Anterior cingulate cortex (tissue), 58 donors: ENCODE measurements at places on chromosomes 6 and 20.

- no peak for DNase-seq
These were observed 509 bp upstream of the TPD52L2 start for GRCh38 chr20:63864545-63864977.

DNA sequence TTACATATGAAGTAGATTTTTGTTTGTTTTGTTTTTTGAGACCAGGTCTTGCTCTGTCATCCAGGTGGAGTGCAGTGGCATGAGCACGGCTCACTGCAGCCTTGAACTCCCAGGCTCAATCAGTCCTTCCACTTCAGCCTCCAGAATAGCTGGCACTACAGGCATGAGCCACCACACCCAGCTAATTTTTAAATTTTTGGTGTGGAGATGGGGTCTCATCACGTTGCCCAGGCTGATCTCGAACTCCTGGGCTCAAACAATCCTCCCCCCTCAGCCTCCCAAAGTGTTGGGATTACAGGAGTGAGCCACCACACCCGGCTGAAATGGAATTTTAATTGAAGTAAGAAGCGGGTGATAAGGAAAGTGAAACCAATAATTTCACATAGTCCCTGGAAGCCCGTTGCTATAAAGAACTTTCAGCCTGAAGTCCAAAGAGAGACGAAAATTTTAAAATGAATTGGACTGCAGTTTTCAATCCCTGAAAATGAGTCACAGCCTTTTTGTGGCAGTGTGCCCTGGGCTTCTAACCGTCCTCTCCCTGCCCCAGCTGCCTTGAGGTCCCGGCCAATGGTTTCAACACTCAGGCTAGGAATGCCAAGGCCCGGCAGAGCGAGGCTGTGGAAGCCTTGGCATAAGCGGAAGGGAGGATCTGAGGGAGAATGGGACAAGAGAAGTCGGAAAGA, 757 bp downstream of the RAET1E start:
- DNase-seq: no peak

DNA sequence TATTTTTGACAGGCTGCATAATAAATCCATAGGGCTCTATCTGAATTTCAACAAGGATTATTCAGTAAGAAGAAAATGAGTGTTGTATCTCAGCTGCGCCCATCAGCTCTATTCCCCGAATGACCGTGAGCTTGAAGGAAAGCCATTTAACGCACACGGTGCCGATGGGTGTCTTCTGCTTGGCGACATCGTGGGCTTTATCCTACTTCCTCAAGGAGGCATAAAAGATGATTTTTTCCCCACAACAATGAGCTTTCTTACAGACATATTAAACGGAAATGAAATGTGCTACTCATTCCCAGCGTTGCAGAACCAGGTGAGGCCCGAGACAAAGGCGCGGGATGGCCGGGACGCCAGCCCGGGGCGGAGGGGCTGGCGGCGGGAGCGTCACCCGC, 710 bp downstream of the DYNLT1 start:
- DNase-seq: no peak

DNA sequence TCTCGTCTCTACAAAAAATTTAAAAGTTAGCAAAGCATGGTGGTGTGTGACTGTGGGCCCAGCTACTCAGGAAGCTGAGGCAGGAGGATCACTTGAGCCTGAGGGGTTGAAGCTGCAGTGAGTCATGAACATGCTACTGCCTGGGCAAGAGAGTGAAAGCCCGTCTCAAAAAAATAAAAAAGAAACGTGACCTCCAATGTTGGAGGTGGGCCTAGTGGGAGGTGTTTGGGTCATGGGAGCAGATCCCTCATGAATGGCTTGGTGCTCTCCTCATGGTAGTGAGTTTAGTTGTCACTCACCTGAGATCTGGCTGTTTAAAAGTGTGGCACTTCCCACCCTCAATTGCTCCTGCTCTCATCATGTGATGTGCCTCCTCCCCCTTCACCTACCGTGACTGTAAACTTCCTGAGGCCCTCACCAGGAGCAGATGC, 24.3 kb downstream of the RBL1 start:
- DNase-seq: no peak

DNA sequence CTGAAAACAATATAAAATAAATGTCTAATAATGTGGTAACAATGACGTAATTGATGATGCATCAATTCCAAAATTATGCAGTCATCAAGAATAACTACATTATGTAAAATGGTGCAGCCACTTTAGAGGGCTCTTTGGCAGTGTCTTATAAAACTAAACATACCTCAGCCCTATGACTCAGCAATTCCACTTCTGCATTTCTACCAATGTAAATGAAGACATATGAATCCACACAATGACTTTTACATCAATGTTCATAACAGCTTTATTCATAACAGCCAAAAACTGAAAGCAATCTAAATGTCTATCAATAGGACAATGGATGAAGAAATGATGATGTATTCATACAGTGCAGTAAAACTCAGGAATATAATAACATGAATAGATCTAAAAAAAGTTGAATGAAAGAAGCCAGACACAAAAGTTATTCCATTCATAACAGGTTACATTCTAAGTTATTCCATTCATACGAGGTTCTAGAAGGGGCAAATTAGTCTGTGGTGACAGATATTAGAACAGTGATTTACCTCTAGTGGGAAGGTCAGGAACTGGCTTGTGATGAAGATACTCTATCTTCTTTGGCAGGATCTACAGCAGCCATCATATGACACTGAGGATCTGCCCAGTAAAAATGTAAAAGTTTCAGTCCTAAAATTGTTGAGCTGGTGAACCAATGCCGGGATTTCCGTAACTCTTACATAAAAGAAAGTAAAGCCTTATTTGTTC, 396.1 kb downstream of the PLCB1 start:
- no peak for DNase-seq

GRCh38 chr20:49452011-49452482, 30.4 kb downstream of the KCNB1 start:
- peak; percentile 46 for DNase-seq

DNA sequence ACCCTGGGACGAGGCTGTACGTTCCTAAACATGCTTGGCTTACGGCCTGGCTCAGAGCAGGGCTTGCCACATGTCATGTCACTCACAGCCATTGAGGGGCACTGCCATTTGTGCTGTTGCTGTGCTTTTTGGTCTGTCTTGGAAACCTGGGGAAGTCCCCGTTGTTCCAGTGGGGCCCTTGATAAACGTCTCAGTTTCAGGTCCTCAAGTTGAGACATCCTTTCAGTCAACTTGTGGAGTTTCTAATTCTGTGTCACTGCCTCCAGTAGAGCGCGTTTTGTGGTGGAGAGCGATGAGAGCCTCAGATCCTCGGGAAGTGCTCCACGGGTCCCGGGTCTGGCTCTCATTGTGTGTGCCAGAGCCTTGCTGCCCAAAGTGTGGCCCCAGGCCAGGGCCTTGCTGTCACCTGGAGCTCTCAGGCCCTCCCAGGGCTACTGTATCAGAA, 43.0 kb upstream of the CCR6 start:
- DNase-seq: no peak

GRCh38 chr20:61373055-61373399, 121.0 kb downstream of the CDH4 start:
- DNase-seq: no peak

GRCh38 chr20:53142225-53143127, 170.3 kb downstream of the TSHZ2 start:
- DNase-seq: no peak

GRCh38 chr6:166866839-166867637, 89.3 kb downstream of the RNASET2 start:
- DNase-seq: peak; percentile 29

GRCh38 chr6:164168595-164168994, 754.1 kb downstream of the QKI start:
- DNase-seq: no peak

GRCh38 chr6:131038597-131039344, 24.3 kb downstream of the EPB41L2 start:
- no peak for DNase-seq

DNA sequence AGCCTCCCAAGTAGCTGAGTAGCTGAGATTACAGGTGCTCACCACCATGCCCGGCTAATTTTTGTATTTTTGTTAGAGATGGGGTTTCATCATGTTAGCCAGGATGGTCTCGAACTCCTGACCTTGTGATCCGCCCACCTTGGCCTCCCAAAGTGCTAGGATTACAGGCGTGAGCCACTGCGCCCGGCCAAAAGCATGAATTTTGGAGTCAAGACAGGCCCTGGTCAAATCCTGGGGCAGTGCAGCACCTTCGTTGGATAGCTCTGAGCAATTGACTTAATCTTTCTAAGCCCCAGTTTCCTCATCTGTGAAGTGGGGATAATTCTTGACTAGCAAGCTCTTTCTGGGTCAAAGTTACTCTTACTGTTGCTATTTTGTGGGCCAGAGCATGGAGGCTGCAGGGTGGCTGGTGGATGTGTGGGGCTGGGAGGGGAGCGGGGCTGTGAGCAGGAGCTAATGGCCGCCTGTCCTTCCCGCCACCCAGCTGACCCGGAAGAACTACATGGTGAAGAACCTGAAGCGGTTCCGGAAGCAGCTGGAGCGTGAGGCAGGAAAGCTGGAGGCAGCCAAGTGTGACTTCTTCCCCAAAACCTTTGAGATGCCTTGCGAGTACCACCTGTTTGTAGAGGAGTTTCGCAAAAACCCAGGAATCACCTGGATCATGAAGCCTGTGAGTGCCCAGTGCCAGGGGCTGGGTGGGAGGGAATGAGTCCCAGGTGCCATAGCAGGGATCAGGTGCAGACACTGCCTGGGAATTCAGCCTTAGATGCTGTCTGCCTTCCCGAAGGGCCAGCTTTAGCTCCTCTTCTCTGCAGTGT, 39.0 kb downstream of the TTLL9 start:
- DNase-seq: no peak

DNA sequence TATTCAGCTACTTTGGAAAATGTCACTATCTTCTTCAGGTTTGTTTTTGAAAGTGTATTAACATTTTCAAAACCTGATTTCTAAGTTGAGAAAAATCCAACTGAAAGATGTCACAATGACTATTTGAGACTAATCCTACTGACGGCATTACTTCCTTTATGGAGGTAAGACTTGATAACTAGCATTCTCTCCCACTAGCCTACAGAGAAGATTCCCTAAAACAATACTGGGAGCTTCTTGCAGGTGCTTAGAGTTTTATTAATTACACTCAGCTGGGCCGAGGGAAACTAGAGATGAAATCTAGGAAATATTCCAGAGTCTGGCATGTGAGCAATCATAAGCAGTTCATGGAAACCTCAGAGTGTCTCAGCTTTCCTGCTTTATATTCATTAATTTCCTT, 114.0 kb downstream of the LCA5 start:
- no peak for DNase-seq

GRCh38 chr20:21981597-21982344, 276.3 kb downstream of the PAX1 start:
- DNase-seq: no peak

- DNase-seq: no peak
These were observed 7.7 kb downstream of the TTBK1 start for GRCh38 chr6:43250992-43251373.

GRCh38 chr20:53678315-53678989, 84.8 kb upstream of the ZNF217 start:
- no peak for DNase-seq

GRCh38 chr6:147177286-147177685, 26.9 kb upstream of the STXBP5 start:
- DNase-seq: no peak

- DNase-seq: no peak
These were observed 82.1 kb downstream of the PREP start for GRCh38 chr6:105320765-105321164.

DNA sequence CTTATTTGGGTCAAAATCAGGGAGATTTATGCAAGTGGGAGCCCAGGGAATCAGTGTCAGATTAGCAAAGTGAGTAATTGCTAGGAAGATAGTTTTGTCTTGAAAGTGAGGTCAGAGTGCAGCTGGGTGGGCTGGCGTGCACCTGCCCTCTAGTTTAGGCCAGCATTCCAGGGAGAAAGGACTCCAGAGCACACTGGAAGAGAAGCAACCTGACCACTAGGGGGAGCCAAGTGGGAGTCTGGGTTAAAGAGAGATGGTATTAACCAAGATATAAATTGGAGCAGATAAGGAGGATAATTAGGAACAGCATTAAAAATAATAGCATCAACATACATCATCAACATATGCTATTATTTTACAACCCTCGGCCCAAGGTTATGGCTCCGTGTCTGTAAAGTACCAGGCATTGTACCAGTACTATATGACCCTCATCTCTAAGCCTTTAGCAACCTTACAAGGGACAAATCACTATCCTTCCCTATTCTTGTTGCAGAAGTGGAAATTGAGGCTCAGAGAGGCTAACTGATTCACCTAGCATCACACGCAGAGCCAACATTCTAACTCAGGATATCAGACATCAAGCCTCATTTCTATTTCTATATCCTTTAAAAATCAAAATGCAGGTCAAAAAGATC, 57.8 kb downstream of the SLC2A10 start:
- DNase-seq: no peak

- no peak for DNase-seq
These were observed 31.5 kb downstream of the POM121L2 start for GRCh38 chr6:27280540-27281000.

- peak; percentile 76 for DNase-seq
These were observed 89.1 kb downstream of the NCR2 start for GRCh38 chr6:41424370-41425058.

DNA sequence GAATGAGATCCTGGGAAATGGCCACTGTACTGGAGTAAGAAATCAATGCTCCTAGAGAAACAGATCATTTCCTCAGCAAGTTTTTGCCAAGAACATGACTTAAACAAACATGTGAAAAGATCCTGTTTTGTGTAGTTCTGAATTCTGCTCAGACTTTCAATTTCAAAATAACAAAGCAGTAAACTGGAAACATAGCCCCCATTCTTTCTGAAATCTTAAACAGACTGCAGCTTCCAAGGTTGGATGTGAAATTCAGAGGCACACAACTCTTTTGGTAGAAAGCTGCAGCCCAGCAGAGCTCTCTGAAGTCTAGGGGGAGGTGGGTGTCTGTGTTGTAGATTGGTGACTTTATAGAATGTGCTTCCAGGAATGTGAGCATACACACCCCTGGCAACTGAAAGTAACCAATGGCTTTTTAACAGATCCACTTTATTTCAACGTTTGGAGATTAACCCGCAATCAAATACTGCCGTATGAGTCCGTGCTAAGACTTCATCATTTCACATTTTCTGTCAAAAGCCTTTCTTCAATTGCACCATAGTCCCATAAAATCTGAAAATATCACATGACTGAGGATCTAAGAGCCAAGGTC, 86.4 kb downstream of the ATXN1 start:
- no peak for DNase-seq

GRCh38 chr6:21808045-21808470, 214.5 kb downstream of the SOX4 start:
- DNase-seq: no peak

DNA sequence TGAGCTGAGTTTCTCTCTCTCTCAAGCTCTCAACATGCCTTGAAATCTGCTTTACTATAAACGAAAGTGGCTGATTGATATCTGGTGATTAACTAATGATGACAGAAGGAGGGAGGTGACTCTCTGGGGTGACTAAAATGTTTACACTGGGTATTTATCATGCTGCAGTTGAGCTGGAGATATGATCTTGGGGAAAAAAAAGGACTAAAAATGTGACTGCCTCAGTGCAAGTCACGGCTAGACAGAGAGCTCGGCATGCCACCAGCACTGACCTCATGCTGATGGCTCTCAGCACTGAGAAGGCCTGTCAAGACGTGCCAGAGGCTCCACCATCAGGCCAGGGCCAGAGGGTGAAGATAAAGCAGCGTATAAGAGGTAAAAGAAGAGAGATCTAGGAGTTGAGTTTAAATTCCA, 103.1 kb upstream of the SPACA1 start:
- DNase-seq: no peak

- DNase-seq: no peak
These were observed 29.6 kb downstream of the PAK5 start for GRCh38 chr20:9809271-9809670.

- DNase-seq: no peak
These were observed 161.7 kb downstream of the DTNBP1 start for GRCh38 chr6:15500901-15501825.
